ENCODE measurements at places on chromosomes 7 and 10. TPM values are rescaled to one million over a fixed set of nuclear protein-coding genes. Genes with fewer than 3 reads are reported as not detected.

- no peak for DNase-seq
Measured at GRCh38 chr7:107850216-107850615, 40.8 kb upstream of the DLD start.

DNA sequence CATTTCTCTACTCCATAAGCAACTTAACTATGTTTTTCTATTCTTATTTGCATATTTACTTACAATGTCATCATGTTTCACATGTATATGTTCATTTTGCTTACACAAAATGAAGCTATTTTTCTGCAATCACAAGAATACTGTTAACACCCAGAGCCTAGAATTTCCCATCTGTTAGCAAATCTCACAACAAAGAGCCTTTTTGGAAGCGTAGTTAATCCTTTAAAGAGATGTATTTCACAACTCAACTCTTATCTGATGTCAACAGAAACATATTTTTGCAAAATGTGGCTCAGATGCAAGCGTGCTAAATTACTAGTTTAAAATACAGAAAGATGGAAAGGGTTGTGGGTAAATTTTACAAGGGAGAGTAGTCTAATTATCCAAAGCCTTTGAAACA, 110.6 kb upstream of the COL1A2 start:
- DNase-seq = no peak

Gene WDR11
- total RNA-seq = 16.8 TPM

Gene SORCS3
- total RNA-seq = not detected

Gene HOXA10
- not detected for total RNA-seq
